Stimulated activated CD8-positive, alpha-beta memory T cell treated with anti-CD3 and anti-CD28 coated beads, Interleukin-7, amount 100 ng/mL, for 4 hours (primary cell): ENCODE measurements at places on chromosomes 11 and 22.

- no peak for DNase-seq
These were observed 159.6 kb downstream of the CTTN start for GRCh38 chr11:70557742-70558485.

DNA sequence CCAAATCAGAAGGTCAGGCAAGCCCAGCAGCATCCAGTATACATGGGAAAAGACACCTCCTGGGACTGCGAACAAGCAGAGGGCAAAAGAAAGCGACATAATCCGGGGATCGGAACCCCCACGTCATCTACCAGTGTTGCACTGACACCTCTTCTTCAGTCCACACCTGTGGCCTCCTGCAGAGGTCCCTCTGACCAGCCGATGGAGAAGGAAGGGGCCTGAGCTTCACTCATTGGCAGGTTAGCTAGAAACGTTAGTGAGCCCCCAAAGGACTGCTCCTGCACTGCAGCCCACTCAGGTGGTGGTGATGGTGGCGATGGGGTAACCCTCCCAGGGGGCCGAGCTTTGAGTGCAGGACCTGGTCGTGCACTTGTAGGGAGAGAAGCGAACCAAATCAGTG is 22.1 kb downstream of the ASCL2 start:
- no peak for DNase-seq

DNA sequence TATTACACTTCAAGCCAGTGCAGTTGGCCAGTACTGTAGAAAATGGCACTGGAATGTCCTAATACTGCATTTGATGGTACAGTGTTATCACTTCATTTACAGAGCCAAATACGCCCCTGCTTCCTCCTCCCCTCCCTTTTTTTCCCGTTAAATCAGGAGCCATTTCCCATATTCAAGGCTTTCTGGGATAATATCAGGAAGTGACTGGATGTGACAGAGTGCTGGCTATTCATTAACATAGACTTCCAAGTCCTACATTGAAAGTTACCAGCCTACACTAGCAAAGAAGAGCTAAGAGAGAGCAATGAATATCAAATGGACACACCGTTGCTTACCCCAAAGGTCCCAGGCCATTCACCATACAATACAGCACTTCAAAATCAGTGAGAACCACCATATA is 32.1 kb upstream of the ABCC8 start:
- no peak for DNase-seq

DNA sequence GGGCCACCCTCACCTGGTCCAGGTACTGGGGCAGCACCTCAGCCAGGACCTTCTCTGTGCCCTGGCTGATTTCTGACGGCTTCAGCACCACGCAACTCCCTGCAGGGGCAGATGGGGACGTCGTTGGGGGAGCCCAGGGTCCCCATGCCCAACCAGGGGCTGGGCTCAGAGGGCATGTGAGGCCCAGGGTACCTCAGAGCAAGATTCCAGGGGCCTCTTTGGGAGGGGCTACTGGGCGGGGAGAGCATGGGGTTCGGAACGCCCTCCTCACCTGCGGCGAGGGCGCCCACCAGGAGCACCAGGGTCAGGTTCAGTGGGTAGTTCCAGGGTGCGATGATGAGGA is 8.1 kb downstream of the ALDH3B2 start:
- DNase-seq = no peak

DNA sequence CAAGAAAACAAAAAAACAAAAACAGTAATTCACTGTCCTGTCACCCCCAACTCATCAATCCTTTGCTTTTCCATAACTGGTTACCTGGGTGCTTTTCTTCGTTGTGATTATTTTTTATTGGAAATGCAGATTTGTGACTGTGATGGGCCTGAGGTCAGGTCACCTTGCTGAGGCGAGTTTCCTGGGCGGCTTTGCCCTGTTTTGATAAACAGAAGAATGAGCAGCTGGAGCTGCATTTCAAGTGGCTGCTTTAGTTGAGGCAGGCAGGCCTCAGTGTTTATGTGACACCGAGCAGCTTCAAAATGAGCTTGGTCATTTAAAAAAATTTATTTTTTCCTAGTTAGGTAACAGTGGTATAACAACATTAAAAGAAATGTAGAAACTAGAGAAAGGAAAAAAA is 22.2 kb downstream of the PTPRJ start:
- no peak for DNase-seq

DNA sequence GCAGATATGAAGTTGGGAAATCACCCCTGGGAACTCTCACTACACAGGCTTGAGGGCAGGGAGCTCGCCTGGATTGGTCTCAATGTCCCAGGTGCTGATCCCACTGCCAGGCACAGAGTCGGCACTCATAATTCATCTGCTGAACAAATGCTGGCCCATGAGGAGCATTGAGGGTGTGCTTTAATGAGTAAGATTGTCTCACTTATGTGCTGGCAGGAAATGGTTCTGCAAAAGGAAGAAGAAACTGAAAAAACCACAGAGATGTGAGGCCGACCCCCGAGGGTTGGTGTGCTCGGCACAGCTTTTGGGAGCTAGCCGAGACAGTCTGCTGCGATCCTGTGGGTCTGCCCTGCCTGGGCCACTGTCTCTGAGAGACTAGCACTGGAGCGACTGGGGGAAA is 9.4 kb downstream of the PLAAT2 start:
- no peak for DNase-seq

- DNase-seq = no peak
These were observed 154.0 kb downstream of the MN1 start for GRCh38 chr22:27647540-27647939.

GRCh38 chr11:14971865-14972580 is at the start of gene CALCA:
TSS of gene CALCA (minus strand) at chr11:14972351. CDS start at chr11:14971192, 1,159 bp downstream.
- no peak for DNase-seq

- no peak for DNase-seq
These were observed 107.1 kb upstream of the CD44 start for GRCh38 chr11:35031867-35032266.

DNA sequence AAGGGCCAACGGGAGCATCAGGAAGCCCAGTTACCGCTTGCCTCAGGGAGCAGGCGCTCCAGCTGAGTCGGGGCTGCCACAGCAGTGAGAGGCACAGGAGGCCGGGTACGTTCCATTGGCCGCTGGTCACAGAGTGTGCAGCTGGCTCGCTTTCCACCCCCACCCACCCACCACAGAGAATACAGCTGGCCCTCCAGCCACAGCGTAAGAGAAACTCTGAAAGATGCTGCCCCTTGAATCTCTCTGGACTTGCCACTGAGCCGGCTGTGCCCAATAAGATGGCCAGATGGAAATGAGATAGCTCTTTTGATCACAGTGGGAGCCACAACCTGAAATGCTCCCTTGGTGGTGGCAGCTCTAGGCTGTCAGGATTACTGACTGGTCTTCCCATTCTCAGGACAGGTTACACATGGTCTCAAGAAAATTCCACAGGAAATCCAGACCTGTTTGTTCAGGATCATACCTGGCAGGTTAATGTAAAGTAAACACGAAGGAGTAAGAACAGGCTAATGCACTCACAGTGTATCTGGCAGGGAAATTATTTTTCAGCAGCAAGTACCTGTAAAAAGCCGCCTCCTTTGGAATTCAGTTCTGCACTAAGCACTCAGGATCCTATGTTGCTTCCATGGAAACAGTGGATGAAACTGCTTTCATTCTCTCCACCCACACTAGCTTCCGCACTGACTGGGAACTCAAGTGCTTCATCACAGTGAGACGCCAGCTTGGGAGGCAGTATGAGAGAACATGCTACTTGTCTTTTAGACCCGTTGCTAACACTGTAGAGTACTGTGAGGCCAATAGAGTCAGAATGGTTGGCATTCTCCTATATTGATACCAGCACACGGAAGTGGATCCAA is 16.5 kb downstream of the SIAE start:
- no peak for DNase-seq

DNA sequence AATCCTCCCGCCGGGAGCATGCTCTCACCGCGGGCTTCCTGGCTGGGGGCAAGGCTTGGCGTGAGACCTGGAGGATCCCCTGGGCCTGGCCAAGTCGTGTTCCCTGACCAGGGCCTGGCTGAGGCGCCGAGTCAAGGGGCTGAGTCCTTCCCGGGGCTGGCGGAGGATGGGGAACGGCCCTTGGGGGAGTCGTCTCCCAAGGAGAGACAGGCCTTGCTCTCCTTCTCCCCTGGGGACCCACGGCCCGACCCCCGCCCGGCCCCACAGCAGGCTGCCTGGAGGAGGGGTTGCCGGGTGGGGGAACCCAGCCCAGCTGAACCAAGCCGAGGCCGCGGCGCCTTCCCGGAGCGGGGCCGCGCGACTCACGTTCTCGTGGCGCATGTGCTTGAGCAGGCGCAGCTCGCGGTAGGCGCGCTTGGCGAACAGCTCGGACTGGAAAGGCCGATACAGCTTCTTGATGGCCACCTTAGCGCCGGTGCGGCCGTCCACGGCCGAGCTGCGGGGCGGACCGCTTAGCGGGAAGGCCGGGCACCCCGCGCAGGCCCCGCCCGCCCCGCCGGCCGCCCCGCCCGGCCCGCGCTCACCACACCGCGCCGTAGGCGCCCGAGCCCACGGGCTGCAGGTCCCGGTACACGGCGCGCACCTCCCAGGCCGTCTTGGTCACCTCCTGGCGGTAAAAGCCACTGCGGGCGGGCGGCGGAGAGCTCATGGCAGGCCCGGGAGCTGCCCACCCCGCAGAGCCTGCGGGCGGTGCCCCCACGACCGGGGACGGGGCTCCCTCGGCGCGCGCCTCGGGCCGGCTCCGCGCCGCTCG is 475 bp downstream of the MAPK12 start:
- no peak for DNase-seq
